Thymus (tissue), 14 donors: ENCODE measurements at places on chromosomes 6 and 20.

- no peak overlapping the region for H3K27ac ChIP-seq
- peaks cover 48% of the 10 kb centered on the region for H3K36me3 ChIP-seq
- no peak overlapping the region for H3K4me3 ChIP-seq
- no peak for DNase-seq
- no peaks in the 10 kb centered on the region for H3K27me3 ChIP-seq
Observed at GRCh38 chr6:135191508-135192255, 10.6 kb downstream of the MYB start.

- H3K27me3 ChIP-seq, result peaks cover 6% of the 10 kb centered on the region
- peaks cover 5% of the 10 kb centered on the region for H3K4me1 ChIP-seq
- no peaks in the 10 kb centered on the region for H3K36me3 ChIP-seq
- no peak for DNase-seq
- H3K27ac ChIP-seq, result no peak overlapping the region
Observed at GRCh38 chr6:2630359-2630758, 120.4 kb downstream of the MYLK4 start.

DNA sequence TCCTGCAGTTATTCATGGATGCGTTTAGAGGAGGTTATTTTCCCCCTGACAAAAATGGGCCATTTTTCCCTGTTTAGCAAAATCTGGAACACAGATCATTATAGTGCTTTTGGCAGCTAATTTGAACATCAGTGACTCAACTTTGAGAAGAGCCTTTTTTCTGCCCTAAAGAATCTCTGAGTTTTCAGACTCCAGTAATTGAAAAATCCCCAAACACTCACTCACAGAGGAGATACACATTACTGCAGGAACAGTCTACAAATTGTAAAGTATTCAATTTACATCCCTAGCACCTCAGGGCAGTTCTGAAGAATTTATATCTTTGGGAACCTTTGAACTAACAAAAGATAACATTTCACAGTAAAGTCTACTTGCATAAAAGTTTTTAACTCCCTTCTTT lies 966.6 kb upstream of the SLC35B3 start:
- no peaks in the 10 kb centered on the region for H3K4me1 ChIP-seq
- H3K27ac ChIP-seq, result no peak overlapping the region
- no peak overlapping the region for H3K4me3 ChIP-seq
- DNase-seq, result no peak
- H3K27me3 ChIP-seq, result no peaks in the 10 kb centered on the region

- no peak overlapping the region for H3K27ac ChIP-seq
- DNase-seq, result no peak
- no peak overlapping the region for H3K4me3 ChIP-seq
- H3K36me3 ChIP-seq, result no peaks in the 10 kb centered on the region
- H3K27me3 ChIP-seq, result no peaks in the 10 kb centered on the region
Observed at GRCh38 chr6:111231090-111231459, 143.8 kb downstream of the SLC16A10 start.

GRCh38 chr20:38034108-38034649 lies 633 bp downstream of the RPRD1B start:
- H3K27ac ChIP-seq, result peak overlapping the region; percentile 94
- H3K36me3 ChIP-seq, result peaks cover 5% of the 10 kb centered on the region
- peak overlapping the region; percentile 98 for H3K4me3 ChIP-seq
- DNase-seq, result no peak

DNA sequence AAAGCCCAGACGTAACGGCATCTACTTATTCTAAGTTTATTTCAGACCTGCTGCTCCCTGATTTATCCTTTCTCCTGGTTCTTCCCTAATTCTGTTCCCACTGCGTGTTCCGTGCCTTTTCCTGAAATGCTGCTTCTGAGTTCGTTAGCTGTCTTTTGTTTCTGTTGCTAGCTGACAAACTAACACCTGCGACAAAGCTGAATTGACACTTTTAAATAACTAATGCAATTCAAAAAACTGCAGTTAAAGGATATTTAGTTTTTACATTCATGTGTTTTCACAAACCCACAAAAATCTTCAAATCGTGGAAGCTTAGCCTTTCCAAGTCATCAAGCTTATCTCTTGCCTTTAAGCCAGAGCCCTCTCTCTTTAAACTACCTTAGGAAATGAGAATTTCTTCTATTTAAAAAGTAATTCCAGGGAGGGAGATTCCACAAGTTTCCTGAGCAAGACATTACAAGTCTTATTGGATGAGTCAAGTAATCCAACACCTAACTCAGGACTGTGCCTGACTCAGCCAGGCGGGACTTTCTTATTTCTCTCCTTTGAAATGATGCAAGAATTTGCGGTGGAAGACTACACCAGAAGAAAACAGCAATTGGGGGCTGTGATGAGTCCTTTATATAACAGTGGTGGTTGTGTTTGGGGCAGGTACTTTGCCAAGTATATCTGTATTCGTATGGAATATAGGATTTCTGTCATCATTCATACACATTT lies 6.3 kb downstream of the ADTRP start:
- peak overlapping the region; percentile 53 for H3K27ac ChIP-seq
- DNase-seq, result no peak
- no peaks in the 10 kb centered on the region for H3K27me3 ChIP-seq
- H3K4me3 ChIP-seq, result no peak overlapping the region
- peaks cover 28% of the 10 kb centered on the region for H3K4me1 ChIP-seq
